Endodermal cell (in vitro differentiated cells): ENCODE measurements at places on chromosomes 13 and 19. TPM values are rescaled to one million over a fixed set of nuclear protein-coding genes. Genes with fewer than 3 reads are reported as not detected.

DNA sequence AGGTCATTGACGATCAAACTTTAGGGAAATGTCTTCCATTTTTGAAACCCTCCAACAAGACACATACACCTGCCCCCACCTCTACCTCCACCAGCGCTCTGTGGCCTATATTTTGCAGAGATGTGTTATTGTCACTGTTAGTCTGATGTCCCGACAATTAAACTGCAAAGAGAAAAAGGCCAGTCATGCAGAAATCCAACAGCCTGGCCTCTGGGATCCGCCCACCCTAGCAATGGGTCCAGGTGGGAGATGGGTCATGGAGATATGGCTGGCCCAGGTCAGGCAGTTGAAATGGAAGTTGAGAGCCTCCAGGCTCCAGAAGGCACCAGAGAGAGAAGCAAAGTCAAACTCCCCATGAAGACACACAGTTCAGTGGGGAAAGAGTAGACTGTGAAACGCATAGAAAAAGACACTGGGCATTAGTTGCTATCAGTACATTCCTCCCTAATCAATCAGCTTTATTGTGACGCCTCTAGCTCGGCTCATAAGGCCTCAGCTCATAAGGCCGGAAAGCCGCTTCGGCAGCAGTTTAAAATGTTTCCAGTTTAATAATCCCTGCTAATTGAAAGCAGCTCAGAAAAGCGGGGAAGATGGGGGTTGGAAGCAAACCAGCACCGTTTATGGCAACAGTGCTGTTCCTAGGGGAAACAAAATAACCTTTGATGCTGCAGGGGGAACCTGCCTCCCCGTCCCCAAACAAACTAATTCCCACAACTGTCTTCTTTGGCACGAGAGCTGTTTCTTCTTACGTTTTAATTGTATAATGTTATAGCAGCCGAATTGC is 239.7 kb upstream of the ZNF507 start:
- no peak for DNase-seq

DNA sequence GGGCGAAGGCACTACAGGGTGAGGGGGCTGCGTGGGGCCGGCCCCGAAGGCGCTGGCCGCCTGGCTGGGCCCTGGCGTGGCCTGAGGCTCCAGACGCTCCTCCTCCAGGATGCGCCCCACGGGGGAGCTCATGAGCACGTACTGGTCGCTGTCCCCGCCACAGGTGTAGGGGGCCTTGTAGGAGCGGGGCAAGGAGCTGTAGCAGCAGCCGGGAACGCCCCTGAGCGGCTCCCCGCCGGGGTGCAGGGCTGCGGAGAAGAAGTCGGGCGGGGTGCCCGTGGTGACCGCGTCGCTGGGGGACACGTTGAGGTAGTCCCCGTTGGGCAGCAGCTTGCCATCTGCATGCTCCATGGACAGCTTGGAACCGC is 3.0 kb downstream of the IRS2 start:
- peak; percentile 87 for DNase-seq

DNA sequence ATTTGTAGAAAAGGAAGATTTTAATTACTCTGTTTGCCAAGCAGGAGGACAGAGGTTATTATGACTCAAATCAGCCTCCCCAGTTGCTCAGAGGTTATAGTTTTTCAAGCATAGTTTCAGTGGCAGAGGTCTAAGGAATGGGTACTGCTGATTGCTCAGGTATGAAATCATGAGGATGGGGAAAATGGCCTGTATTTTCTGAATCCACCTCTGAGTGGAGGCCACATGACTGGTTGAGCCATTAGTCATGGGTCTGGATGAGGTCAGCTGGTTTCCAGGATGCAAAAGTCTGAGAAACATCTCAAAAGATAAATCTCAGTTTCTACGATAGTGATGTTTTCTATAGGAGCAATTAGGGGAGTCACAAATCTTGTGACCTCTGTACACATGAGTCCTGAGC is 62.8 kb upstream of the CEACAM8 start:
- no peak for DNase-seq

DNA sequence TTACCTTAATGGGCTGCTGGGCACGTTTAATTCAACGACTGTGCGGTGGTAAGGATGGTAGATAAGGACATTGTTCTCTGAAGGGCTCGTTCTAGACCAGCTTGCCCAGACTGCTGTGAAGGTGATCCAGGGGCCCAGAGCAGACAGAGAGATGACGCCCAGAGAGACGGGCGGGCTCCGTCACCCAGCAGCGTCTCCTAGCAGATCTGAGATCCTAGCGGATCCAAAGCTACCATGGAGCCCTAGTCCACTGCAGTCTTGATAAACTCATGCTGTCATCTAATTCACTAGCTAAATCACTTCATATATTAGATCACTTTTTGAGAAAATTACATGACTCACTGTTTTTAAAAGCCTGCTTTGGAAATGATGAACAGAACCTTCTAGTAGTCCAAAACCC is 21.5 kb downstream of the COL4A2 start:
- no peak for DNase-seq

DNA sequence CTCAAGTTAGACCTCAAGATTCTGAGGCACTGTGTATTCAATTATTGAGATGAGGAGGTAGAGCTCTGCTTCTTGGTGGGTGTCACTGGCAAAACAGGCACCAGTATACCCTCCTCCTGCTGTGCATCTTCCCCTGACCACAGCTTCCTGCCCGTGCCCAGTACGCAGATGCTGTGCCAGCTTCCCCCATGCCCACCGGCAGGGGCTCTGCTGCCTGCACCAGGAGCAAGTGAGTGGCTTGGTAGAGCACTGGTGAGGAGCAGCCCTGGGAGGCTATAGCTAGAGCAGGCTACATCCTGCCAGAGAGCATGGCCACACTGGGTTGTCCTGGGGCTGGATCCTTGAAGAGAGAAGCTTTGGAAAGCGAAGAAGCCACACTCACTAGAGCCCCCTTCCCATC is 21.0 kb upstream of the RNF17 start:
- DNase-seq: no peak

DNA sequence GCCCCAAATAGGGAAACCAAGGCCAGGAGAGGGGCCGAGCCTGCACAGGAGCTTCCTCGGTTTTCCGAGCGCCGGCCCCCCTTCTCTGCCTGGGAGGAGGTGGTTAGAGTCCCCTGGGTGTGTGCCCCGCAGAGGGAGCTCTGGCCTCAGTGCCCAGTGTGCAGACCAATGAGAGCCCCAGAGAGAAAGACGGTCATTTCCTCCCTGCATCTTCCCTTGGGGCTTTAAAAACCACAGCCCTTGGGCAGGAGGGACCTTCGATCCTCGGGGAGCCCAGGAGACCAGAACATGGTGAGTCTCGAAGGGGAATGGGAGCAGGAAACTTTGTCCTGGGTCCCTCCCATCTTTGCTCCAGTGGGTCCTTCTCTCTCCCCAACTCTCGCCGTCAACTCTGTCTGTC is at the start of gene C5AR1:
TSS of gene C5AR1 (plus strand) at position 254 of the 400 bp plus-strand sequence. CDS start at position 289, 35 bp downstream.
- DNase-seq: no peak

DNA sequence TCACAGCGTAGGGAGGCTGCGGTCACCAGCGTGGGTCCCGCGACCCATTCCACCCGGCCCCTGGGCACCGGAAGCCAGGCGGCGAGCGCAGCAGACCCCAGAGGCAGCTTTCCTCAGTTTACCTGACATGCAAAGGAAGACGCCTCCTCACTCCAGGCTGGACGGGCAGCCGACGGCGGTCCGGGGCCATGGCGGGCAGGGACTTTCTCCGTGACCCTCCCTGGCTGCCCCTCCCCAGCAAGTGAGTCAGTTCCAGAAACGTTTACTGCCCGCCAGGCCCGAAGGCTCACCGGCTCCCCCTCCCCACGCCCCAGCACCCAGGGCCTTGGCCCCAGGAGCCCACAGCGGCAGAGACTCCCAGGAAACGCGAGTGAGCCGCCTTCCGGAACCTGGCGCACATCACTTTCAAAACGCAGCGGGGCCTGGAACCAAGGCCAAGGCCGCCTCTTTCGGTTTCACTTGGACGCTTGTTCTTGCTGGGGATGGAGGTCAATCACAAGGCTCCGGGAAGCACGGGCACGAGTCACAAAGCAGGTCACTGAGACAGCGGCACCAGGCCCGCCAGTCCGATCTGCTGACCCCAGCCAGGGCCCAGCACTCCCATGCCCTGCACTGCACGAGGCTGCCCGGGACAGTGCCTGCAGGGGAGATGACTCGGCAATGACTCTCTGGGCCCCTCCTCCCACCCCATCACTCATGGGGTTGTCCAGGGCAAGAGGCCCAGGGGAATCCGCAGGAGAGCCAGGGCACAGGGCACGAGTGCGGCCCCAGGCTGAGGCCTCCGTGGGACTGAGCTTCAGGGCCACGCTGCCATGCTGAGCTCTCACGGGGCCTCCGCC is 5.3 kb downstream of the SBNO2 start:
- no peak for DNase-seq

- DNase-seq: no peak
Observed at GRCh38 chr13:100438059-100438788, 150.4 kb downstream of the GGACT start.

GRCh38 chr19:30785458-30786137 is 413.4 kb downstream of the ZNF536 start:
- no peak for DNase-seq

DNA sequence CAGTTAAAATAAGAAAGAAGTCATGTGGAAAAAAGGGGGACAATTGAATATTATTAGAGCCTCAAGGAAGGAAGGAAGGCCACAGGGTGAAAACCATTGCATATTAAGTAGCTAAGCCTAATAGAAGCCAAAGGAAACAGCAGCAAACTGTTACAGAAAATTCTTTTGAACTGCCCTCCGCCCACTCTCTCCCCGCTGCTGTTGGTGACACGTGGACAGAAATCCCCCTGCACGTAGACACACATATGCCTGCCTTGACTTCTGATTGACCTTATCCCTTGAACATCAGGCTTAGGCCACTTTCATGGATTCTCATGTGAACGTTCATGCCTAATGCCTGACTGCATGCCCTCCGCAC is 229.1 kb downstream of the KCNRG start:
- no peak for DNase-seq

GRCh38 chr13:110907951-110908898 is 6.6 kb downstream of the ANKRD10 start:
- peak; percentile 82 for DNase-seq

DNA sequence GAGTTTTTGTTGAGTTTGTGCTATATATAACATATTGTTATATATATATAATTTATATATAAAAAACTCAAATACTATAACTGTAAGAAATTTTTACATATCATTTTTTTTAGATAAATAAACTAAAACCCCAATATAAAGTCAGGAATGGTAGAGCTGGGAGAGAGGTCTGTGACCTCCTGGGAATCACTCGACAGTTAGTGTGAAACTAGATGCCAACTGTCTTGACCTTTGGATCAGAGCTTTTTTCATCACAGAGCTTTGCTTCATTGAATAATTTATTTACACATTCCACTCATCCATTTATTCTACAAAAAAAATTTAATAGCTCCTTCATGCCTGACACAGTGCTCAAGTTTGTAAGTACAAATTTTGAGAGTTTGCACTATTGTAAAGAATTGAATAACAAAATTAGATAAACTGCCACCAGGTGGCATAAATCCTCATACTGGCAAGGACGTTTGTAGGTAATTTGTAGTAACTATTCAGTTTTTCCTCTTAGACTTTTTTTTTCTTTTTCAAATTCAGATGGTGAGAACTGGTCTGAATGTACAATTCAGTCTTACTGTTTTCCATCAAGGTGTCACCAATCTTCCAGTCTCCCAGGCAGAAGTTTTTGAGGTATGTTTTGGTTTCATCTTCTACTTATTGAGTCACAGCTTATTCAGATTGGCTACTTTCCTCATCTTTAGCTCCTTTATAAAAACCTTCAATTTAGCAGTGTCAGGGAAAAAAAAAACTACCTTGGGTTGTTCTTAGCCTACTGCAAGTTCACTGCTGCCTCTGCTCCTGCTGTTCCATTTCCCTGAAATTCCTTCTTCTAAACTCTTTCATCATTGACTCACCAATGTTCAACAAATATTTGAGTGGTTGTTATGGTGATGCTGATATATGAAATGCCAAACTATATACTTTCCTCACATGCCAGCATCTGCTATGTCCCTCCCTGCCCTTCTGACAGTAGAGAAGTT is 28.7 kb downstream of the LACC1 start:
- no peak for DNase-seq

- DNase-seq: peak; percentile 38
Observed at GRCh38 chr19:55324662-55325061, 479 bp downstream of the TMEM150B start.

DNA sequence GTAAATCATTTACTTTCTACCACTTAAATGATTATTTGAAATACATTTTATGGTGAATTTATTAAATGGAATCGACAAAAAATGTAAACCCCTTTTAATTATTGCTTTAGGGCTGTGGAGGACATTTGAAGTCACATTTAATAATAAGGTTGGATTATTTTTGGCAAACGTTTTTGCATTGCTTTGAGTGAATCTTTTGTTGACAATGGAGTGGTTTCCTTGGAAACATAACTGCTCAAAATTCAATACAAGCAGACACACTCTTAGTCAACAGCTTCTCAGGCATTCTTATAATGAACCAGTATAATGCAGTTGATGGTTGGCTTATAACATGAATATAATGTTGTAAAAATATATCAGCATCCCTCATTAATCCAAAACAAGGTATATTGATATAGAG is 104.7 kb downstream of the DCLK1 start:
- no peak for DNase-seq

- no peak for DNase-seq
Observed at GRCh38 chr13:46795321-46795720, 1.6 kb downstream of the ESD start.

DNA sequence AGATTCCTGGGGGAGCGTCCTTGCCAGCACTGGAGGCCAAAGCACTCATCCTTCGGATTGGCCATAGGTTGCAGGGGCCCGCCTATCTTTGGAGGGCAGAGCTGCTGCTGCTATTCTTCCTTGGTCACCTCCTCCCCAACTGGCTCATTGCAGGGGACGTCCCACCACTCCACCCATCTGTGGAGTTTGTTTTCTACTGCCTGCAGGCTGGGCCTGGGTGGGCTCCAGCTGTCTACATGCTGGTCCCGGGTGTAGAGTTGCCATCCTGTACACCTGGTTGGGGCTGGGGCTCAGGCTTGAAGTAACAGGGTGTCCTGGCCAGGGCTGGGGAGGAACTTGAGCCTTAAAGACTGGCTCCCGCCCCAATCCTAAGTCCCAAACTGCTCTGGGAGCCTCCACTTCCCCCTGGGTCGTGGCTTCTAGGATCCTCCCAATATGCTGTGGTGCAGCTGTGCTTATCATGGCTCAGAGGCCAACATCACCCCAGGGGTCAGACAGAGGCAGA is 2.1 kb downstream of the RNF225 start:
- DNase-seq: peak; percentile 55

DNA sequence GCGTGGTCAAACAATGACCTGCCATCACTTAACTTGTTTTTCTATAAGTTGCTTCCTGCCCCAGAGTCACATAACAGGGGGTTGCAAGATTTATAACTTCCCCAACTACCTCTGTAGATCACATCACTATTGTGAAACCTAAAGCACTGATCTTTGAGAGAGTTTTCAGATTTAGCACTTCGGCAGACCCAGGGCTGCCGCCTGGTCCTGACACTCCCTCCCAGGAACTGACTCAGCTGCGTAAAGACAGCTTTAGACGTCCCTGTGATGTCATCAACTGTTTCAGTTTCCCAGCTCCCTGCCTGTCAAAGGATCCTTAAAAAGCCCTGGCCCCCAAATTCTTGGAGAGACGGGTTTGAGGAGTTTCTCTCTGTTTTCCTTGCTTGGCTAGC is 33.3 kb downstream of the IGFL2 start:
- peak; percentile 23 for DNase-seq

- no peak for DNase-seq
Observed at GRCh38 chr13:98150832-98151479, 8.1 kb downstream of the FARP1 start.

NLRP11 gene
- total RNA-seq: not detected in 2 replicates

DENND1C gene
- 1.7 TPM in 2 replicates for total RNA-seq

ZNF497 gene
- 1.7 to 5.3 TPM (median 5.2 TPM) in 3 replicates for total RNA-seq

HPN gene
- total RNA-seq: 21.0 and 29.0 TPM in 2 replicates

ZIC5 gene
- total RNA-seq: 10.6 and 11.0 TPM in 2 replicates
